ENCODE measurements at places on chromosomes 5 and 9.

GRCh38 chr5:107135391-107135790 lies 535.3 kb downstream of the EFNA5 start:
- no peak for DNase-seq

DNA sequence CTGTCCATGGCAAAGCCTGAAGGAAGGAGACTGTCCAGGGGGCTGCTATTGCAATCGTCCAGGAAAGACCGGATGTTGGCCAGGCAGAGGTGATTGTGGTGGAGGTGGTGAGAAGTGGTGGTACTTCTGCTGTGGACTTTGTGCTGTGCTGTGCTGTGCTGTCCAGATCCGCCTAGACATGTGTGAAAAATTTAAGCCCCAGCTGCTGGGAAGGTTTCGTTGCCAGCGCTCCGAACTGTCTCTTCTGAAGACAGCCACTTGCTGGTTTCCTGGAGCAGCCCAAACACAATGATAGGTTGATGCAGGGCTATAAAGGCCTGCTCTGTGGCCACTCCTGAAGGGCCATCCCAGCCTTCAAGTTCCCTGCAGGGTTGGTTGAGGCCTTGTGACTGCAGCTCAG lies 223.0 kb upstream of the MPDZ start:
- no peak for DNase-seq

DNA sequence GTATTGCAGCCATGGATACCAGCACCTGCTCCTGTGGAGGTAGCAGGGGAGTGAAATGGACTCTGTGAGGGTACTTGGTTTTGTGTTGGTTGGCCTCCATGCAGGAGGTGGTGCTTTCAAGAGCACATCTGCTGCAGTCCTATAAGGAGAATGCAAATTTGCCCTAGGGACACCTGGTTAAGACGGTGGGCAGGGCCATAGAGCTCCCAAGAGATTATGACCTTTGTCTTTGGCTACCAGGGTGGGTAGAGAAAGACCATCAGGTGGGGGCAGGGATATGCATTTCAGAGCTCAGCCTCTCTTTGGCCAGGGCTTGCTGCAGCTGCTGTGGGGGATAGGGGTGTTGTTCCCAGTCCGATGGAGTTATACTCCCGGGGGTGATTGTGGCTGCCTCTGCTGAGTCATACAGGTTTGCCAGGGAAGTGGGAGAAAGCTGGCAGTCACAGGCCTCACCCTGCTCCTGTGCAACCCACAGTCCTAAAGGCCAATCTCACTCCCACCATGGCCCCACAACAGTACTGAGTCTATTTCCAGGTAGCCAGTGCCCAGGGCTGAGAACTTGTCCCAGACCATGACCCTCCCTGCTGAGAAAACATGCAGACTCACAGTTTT lies 14.0 kb upstream of the PDLIM4 start:
- no peak for DNase-seq

DNA sequence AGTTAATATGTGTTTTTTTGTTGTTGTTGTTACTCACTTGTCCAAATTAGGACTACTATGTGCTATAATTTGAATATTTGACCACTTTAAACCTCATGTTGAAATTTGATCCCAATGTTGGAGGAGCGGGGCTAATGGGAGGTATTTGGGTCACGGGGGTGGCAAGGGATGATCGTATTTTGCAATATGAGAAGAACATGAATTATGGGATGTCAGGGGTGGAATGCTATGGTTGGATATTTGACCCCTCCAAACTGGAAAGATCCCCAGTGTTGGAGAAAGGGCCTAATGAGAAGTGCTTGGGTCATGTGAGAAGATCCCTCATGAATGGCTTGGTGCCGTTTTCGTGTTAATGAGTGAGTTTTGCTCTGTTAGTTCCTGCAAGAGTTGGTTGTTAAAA lies 119.8 kb downstream of the NUDT12 start:
- no peak for DNase-seq

- no peak for DNase-seq
These were observed 42.3 kb downstream of the B4GALT1 start for GRCh38 chr9:33124751-33125381.

GRCh38 chr9:90914868-90915483 lies 113.4 kb downstream of the SYK start:
- peak; percentile 18 for DNase-seq

GRCh38 chr9:731474-731873 lies 110.0 kb upstream of the DMRT1 start:
- DNase-seq: no peak

DNA sequence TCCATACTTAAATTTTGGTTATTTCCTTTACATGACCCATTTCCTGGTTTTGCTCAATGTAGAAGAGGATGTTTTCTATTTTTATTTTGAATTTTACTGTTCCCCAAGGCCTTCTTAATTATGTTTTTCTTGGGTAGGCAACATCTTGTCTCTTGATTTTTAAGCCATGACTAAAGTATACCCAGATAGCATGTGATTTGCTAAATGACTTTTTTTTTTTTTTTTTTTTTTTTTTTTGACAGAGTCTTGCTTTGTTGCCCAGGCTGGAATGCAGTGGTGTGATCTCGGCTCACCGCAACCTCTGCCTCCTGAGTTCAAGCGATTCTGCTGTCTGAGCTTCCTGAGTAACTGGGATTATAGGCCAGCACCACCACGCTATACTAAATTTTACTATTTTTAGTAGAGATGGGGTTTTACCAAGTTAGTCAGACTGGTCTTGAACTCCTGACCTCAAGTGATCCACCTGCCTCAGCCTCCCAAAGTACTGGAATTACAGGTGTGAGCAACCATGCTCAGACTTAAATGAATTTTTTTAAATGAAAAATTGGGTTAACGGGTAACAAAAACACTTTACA lies 198.6 kb upstream of the DAB2 start:
- DNase-seq: no peak

DNA sequence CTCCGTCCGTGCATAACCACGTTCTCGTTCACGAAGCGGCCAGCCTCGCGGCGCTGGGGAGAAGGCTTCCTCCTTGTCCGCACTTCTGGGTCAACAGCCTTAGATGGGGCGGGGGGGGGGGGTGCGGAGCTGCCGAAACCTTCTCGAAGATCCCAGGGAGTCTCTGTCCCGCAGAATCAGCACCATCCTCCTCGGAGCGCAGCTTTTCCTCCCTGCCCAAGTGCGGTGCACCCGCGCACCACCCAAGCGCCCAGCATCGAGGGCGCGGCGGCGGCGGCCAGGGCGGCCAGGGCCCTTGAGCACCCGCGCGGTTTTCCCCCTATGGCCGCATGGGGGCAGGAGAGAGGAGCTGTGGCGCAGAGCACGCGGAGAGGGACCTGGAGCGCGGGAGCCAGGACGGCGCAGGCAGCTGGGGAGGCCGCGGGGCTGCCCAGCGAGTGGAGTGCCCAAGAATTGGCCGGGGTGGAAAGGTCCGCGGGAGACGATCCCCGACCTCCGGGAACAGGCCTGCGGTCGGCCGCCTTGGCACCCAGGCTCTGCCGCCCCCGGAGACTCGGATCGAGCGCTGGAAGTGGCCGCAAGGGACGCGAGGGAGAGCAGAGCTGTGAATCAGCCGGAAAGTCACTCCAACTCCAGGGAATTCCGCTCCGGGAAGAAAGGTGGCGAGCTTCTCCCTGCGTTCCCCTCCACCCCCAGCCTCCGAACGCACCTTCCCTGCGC lies 43.1 kb downstream of the TMEM174 start:
- peak; percentile 20 for DNase-seq

- no peak for DNase-seq
These were observed 37.4 kb downstream of the PRRX2 start for GRCh38 chr9:129702589-129703520.
